ENCODE measurements at places on chromosomes 4 and X.

DNA sequence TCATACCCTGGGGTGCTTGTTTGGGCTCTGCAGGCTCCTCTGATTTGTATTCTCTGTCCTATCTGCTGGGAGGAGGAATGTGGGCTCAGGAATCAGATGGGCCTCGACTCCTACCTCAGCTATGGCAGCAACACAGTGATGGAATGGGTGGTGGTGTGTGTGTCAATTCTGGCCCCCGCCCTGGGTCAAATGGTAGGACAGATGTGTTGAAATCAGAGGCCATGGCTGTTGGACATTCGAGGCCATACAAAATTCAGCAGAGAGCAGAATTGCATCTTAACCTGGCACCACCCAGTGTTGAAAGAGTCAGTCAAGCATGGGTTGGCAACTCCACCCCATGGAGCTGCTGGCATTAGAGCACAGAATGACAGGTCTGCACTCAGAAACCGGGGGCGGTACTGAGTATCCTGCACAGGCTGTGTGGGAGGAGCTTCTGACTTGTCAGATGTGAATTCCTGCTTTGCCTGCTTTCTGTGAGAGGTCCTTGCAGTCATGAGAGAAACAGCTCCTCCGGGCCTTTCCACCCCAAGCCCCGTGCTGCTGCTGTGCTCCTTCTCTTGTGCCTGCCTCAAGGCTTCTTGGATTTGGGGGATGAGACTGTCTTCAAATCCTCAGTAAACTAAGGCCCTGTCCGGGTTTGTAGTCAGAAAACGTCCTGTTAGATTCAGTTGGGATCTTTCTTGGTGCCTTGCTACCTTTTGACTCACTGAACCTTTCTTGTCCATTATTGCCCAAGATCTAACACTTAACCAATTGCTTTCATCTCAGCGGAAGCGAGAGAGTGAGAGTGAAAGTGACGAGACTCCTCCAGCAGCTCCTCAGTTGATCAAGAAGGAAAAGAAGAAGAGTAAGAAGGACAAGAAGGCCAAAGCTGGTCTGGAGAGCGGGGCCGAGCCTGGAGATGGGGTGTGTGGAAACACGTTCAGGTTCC, 13.0 kb downstream of the DKC1 start:
- no peak for DNase-seq

- DNase-seq = no peak
Observed at GRCh38 chr4:155629956-155630355, 36.7 kb upstream of the GUCY1A1 start.

- DNase-seq = no peak
Observed at GRCh38 chr4:40687676-40688389, 58.2 kb upstream of the RBM47 start.

GRCh38 chr4:107740950-107741701, 21.1 kb upstream of the PAPSS1 start:
- DNase-seq = peak; percentile 12

- no peak for DNase-seq
Observed at GRCh38 chr4:17336524-17336961, 175.3 kb downstream of the QDPR start.

DNA sequence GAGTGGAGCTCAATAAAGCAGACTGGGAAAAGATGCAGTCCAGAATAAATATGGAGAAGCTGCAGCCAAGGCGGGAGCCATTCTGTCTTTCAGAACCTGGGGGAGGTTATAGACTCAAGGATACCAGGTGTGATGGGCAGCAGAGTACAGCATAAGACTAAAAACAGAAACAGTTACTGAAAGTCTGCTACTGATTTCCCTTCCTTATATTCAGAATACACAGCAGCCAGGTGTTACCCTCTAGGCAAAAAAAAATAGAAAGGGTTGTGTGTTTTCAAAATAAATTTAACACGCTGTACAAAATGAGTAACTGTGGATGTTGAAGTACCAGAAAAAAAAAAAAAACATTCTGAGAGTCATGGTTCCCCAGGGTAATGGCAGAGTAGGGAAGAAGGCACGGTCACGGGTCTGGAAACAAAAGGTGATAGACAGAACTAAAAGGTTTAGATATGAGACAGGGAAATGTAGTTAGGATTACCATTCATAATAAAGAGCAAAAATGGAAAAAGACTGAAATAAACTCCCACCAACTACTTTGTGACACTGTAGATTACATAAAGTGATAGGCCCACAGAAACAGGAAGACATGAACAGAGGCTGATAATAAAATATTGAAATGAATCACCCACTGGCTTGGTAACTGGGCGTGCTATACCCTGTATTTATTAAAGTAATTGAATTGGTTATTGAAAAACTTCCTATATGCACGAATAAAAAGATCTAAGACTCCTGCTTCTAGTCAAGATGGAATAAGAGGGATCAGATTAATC, 10.8 kb upstream of the HHIP start:
- no peak for DNase-seq

DNA sequence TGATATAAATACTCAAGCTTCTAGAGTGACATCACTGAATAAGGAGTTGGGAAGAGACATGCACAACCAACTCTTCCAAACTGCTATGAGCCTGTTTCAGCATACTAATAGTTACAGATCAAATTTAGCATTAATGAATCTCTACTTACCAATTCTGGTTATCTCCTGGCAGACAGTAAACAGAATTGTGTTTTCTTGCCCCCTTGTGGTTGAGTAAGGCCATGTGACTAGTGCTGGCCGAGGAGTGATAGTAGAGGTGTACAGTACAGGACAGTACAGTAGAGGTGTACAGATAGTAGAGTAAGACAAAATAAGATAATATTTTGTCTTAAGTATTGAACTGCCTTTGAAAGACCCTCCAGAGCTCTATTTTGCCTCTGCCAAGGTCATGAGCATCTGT, 681.4 kb downstream of the GABRG1 start:
- DNase-seq = no peak

- DNase-seq = no peak
Observed at GRCh38 chr4:41426539-41426938, 111.4 kb upstream of the LIMCH1 start.

- no peak for DNase-seq
Observed at GRCh38 chr4:88866862-88867550, 169.4 kb upstream of the NAP1L5 start.

DNA sequence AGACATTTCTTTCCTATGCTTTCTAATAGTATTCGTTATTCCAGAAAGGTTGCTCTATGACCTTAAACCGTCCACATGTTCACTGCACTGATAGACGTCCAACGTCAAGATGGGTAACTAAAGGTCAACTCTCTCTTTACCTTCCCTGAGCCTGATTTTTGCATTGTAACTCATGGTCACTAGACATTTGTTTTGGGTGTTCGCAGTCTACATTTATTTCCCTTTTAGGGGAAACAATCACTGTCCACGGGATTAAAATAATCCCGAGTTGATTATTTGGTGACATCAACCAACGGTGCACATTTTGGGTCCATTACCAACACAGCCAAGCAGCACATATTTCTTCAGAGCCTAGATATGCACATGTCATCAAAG, 540 bp upstream of the HADH start:
- DNase-seq = no peak

GRCh38 chrX:11619441-11619840, 46.3 kb downstream of the ARHGAP6 start:
- no peak for DNase-seq

- DNase-seq = no peak
Observed at GRCh38 chr4:186813377-186814068, 89.9 kb upstream of the FAT1 start.

GRCh38 chr4:24662056-24662455, 77.7 kb upstream of the DHX15 start:
- no peak for DNase-seq

- no peak for DNase-seq
Observed at GRCh38 chr4:180682776-180683175, 1560.4 kb upstream of the TENM3 start.

DNA sequence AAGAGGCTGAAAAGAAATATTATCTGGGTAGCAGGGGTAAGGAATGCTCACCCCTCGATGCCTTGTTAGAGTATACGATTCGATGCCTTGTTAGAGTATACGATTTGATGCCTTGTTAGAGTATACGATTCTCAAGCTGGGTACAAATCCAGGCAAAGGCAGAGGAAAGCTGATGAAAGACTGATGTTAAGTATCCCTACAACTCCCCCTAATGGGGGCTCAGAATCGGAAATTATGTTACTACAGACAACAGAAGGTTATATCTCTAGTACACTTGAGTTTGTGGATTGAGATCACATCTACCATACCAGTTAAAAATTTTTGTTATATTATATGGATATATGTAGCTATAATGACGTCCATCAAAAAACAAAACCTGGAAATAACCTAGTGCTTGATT, 4.8 kb downstream of the LRRC66 start:
- no peak for DNase-seq

DNA sequence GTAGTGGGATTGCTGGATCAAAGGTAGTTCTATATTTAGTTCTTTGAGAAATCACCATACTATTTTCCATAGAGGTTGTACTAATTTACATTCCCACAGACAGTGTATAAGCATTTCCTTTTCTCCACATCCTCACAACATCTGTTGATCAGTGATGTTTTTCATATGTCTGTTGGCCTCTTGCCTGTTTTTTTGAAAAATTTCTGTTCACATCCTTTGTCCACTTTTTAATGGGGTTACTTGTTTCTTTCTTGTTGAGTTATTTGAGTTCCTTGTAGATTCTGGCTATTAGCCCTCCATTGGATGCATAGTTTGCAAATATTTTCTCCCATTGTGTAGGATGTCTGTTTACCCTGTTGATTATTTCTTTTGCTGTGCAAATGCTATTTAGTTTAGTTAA, 72.6 kb downstream of the STOX2 start:
- DNase-seq = no peak

DNA sequence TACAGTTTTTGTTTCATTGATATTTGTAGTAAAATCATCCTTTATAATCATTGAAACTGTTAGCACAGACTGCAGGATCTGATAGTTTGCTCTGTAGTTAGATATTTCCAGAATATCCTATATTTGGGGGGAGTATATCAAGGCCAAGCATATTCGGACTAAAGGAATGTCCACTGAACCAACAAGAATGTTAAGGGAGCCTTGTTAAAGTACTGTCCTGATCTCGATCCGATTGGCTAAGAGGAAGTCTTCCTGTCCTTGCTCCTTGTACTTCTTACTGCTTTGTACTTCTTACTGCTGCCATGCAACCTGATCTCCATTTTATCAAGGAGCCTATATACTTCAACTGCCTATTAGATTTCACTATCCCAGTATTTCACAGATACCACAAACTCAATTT, 449.3 kb downstream of the RPA4 start:
- no peak for DNase-seq

- peak; percentile 0 for DNase-seq
Observed at GRCh38 chrX:44344194-44344593, 722 bp upstream of the EFHC2 start.

- no peak for DNase-seq
Observed at GRCh38 chrX:1853916-1854315, 239.1 kb downstream of the ASMT start.

DNA sequence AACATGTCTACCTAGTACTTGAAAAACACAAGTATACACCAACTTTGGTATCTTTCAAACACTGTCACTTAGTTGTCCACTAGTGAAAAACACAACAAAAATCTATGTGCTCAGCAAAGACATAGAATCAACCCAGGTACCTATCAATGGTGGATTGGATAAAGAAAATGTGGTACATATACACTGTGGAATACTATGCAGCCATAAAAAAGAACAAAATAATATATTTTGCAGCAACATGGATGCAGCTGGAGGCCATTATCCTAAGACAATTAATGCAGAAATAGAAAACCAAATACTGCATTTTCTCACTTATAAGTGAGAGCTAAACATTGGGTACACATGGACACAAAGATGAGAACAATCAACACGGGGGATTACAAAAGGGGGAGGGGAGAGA, 148.7 kb downstream of the ENOX2 start:
- no peak for DNase-seq

DNA sequence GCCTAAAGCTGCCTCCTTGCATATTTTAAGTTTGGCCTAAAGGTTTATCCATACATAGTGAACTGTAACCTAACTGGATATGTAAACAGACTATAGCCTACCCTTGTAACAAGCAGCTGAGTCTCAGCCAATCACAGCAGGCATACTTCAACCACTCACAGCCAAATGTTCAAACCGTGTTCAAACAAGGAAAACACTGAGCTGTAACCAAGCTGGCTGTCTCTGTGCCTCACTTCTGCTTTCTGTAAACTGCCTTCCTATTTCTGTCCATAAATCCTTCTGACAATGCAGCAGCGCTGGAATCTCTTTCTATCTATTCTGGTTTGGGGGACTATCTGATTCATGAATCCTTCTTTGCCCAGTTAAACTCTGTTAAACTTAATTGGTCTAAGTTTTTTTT, 16.4 kb downstream of the DSPP start:
- DNase-seq = no peak

GRCh38 chr4:77036206-77036605, 39.6 kb downstream of the CCNI start:
- no peak for DNase-seq

DNA sequence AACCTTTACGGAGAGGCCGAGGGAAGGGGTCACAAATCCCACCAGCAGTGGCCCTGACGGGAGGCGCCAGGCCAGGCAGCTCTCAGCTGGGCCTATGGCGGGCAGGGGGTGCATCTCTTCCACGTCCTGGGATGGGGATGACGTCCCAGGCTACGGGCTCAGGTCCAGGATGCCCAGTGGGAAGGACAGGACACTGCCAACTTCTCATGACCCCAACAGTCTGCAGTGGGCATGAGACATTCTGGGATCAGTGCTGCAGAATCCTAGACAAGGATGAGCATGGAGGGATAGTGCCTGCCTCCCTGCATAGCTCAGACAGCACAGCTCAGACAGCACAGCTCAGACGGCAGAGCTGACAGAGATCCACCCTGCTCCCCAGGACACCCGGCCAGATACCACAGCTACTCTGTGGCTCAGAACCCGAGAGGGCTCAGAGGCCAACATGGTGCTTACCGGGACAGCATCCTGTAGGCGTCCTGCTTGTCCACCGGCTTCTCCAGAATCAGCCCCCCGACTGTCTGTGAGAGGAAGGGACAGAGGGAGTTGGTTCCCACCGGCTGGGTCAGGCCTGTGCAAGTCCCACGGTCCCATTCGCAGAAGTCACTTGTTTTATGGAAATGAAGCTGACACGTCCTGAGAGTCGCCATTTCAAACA, 17.3 kb downstream of the ASMTL start:
- DNase-seq = no peak

DNA sequence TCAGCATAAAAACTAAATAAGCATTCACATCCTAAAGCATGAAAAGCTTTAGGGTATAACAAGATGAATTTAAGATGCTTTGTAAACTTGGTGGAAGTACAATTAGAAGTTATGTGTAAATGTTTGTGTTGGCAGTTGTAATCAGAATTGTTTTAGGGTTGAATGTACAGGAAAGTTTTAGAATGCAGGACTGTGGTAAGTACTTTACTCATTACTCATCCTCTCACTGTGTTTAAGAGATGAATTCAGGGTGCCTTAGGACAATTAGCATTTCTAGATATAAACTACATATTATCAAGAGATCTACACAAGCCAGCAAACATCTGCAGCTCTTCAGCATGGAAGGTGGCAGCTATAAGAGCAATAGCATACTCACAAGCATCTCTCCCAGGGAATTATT, 77.5 kb upstream of the ELOVL6 start:
- DNase-seq = no peak

- no peak for DNase-seq
Observed at GRCh38 chrX:39985071-39985470, 112.7 kb downstream of the BCOR start.

- no peak for DNase-seq
Observed at GRCh38 chrX:154325541-154325940, 29.9 kb downstream of the TKTL1 start.
